ENCODE measurements at places on chromosomes 13 and 19.

DNA sequence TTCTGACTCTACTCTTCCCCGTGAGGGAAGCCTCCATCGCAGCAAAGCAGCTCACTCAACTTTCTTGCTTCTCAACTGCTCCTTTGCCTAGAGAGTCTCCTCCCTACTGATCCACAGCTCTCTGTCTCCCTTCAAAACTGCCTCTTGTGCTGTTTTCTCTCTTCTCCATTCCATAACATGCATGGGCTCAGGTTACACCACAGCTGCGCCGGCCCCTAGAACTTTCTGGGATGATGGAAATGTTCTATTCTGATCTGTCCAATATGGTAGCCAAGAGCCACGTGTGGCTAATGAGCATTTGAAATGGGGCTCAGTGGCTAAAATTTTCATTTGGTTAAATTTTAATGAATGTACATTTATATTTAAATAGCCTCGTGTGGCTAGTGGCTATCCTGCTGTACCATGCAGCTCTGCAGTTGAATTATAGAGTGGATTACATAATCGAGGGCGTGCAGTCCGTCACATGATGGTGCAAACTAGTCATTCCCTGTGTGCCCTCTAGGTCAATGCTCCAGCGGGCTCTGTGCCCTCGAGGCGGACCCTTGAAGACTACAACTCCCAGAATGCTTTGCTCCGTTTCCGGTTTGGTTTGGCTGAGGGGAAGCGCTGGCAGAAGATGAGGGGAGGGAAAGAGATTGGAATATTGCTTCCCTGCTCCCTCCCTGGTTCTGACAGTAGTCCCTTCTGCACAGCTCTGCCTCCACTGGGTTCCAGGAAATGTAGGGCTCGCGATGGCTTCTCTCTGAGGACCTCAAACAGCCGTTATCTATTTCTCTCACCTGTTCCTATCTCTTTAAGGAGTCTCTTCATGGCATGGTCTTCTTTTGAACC lies 109.8 kb downstream of the CACNA1A start:
- peak; percentile 35 for DNase-seq

GRCh38 chr19:46902402-46902766 lies 41.6 kb downstream of the ARHGAP35 start:
- no peak for DNase-seq

GRCh38 chr13:43495732-43496131 lies 291.0 kb downstream of the ENOX1 start:
- no peak for DNase-seq

- no peak for DNase-seq
Observed at GRCh38 chr13:108700422-108701170, 71.2 kb downstream of the MYO16 start.

GRCh38 chr19:1582201-1582600 lies 10.5 kb downstream of the MBD3 start:
- DNase-seq = no peak

- no peak for DNase-seq
Observed at GRCh38 chr13:31725841-31726240, 13.5 kb upstream of the RXFP2 start.

DNA sequence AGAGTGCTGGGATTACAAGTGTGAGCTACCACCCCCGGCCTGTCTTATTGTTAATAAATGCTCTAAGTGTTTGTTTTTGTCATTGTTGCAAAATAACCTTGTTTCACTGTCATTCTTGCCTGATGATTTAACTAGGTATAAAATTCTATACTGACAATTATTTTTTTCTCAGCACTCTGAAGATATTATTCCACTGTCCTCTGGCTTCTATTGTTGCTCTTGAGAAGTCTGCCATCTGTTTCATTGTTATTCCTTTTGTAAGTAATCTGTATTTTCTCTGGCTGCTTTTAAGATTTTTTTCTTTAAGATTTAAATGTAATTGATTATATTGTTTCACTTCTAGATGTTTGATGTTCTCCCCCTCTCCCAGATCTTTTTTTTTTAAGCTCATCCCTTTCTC lies 17.6 kb downstream of the ZNF420 start:
- DNase-seq = no peak
